ENCODE measurements at places on chromosomes 1 and 21.

- no peak for DNase-seq
Measured at GRCh38 chr1:156153362-156153761, at the start of gene SEMA4A. SEMA4A (plus strand) TSS chr1:156153585; CDS start chr1:156154579, 994 bp downstream.

- DNase-seq: no peak
Measured at GRCh38 chr1:234881893-234882771, 246.5 kb downstream of the TOMM20 start.

- no peak for DNase-seq
Measured at GRCh38 chr1:220226752-220227151, 45.5 kb downstream of the RAB3GAP2 start.

- no peak for DNase-seq
Measured at GRCh38 chr1:40315795-40316594, 1.1 kb downstream of the COL9A2 start.

DNA sequence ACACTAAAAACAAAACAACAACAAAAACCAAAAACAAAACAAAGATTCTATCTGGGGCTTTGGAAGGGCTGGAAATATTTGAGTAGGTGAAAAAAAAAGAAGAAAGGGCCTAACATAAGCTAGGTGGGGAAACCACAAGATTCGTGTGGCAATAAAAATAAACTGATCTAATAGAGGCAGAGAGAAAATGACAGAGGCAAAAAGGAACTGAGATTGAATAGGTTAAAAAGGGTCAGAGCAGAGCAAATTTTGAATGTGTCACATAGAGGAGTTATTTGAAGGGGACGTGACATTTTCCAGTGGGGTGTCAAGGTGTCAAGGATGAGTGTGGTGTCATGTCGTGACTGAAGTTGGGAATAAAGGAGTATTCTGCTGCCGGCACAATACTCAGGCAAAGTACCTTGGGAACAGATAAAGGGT is 65.2 kb upstream of the RALGPS2 start:
- no peak for DNase-seq

- DNase-seq: no peak
Measured at GRCh38 chr1:91582431-91582921, 81.8 kb downstream of the CDC7 start.

DNA sequence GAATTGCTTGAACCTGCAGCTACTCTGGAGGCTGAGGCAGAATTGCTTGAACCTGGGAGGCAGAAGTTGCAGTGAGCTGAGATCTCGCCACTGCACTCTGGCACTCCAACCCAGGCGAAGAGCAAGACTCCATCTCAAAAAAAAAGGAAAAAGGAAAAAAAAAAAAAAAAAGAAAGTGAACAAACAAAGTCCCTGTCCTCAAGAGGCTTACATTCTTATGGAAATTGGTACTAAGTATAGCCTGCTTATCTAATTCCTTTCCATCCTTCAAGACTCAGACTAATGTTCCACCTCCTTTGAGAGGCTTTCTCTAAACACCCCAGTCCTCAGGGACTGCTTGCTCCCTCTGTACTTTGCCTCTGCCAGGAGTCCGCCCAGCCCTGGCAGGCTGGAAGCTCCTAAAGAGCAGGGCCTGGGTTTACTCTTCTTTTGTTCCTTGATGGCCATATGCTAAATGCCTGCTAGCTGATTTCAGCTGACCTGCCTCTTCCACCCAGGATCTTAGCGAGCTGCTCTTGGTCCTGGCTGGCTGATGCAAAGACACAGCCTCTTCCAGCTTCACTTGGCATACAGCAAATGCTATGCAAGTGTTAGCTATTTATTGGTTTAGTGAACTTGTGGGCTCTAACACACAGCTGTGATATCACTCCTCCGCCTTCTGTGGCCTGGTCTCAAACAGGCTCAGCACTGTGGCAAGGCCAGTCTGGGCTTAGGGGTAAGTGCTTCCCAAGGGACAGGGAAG is 9.8 kb downstream of the SLC9A1 start:
- DNase-seq: no peak

- DNase-seq: no peak
Measured at GRCh38 chr1:9263276-9263855, 28.8 kb downstream of the H6PD start.

DNA sequence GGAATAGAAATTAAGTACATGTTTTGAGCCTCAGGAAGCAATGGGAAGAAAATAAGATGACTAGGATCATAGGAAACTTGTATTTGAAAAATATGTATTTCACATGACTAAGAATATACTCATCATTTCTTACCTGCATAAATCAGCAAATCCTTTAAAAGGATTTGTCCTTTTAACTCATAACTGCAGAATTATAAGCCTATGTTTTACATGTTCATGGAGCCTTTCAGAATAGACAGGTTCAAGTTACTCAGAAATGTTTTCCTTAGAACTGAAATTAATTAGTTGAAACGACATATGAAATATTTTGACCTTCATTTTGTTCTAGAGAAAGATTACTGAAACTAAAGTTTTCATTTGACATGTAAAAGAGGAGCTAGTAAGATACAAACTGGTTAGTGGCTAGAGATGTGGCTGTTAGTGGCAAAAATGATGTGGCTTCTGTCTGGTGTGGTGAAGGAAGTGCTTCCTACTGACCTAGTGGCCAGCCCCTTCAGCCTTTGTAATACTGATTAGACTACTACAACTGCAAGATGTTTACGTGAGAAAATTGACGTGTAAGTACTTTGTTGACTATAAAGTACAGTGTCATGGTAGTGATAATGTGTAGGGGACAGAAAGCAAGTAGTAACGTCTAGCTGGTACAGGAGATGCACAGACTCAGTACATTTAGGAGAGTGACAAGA is 54.7 kb downstream of the PACC1 start:
- DNase-seq: no peak

GRCh38 chr1:203338335-203339036 is 12.4 kb downstream of the FMOD start:
- DNase-seq: peak; percentile 27

- no peak for DNase-seq
Measured at GRCh38 chr1:50982611-50983010, 12.6 kb downstream of the CDKN2C start.

DNA sequence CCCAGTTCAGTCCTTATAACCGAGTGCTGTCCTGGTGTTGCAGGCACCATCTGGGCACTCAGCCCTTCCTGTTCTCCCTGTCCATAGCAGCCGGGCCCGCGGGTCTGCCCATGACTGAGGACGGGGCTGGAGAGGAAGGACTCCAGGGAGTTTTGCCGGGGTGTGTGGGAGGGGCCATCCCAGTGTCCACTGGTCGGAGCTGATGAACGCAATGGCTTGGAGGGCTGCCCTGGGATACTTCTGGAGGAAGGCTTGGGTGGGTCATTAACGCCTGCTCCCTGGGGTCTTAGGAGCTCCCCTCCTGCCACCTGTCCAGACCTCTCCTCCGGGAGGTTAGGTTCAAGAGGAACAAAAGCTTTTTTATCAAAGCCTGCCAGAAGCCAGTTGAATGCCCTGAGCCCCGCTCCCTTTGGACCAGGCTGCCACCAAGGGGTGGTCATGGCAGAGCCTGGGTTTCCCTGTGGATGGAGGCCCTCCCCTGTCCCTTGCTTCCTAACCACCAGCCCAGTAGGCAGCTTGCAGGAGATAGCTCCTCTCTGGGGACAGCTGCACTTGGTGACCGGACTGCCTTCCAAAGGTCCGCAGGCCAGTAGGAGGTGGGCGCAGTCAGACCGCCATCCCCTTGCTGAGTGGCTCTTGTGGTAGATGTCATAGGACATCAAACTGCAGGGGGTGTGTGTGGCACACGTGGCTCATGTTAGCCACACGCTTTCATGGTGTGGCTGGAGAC is 61.3 kb downstream of the TRIM11 start:
- no peak for DNase-seq

DNA sequence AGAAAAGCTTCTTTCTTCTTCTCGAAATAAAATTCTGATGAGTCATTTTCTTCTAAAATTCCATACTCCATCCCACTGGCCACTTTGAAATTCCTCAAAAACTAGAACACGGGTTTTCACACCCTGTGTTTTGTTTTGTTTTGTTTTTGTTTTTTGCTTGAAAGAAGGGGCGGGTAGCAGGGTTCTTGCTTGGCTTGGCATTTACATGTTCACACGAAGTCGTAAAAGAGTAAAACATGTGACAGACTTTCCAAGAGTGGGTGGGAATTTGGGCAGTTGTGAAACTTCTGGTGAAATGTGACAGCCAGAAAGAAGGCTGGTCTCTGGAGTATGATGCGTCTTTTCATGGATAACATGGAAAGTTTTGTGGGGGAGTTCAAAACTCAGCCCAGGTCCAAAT is 47.1 kb upstream of the FMN2 start:
- no peak for DNase-seq

DNA sequence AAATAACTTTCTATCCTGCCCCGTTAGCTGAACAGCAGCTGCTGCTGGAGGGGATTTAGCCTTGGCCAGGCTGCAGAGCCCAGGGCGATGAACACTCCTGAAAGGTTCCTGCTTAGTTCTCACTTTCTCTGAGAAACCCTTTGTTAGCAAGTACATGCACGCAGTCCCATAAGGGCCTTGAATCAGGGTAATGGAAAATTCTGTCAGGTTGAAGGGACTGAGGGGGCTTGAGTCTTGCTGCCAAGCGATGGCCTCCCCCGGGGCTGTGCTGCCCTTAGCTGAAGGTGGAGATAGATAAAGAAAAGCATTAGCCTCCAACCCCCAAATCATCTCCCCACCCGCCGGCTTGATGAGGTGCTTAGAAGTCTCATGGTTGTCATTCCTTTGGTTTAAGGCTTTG is 7.9 kb downstream of the GJA5 start:
- no peak for DNase-seq

GRCh38 chr21:45125357-45125756 is 51.0 kb downstream of the ADARB1 start:
- DNase-seq: no peak
